ENCODE measurements at places on chromosomes 7 and 10.

- no peak for DNase-seq
Observed at GRCh38 chr7:100400041-100400440, 26.8 kb downstream of the PILRA start.

GRCh38 chr10:35700487-35700882, 58.4 kb upstream of the FZD8 start:
- no peak for DNase-seq

DNA sequence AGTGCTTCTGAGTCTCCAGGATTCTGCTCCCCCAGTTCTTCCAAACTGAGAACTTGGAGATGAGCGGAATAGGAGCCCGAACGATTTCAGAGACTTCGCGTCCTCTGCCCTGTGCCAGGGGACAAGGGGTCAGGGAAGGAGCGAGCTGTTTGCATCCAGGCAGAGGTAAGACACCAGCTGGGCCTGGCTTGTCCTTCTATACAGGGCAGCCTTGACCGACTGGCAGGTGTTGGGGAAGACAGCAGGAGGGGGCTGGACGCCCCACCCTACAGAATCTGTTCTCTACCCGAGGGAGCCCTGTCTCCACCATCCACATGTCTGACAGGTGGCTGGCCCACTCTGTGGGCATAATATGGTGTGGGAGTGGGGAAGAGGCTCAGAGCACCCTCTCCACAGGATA, 7.1 kb downstream of the SPOCK2 start:
- DNase-seq, result no peak

GRCh38 chr10:110762849-110763211, 108.9 kb upstream of the PDCD4 start:
- DNase-seq, result no peak

- DNase-seq, result no peak
Observed at GRCh38 chr10:108392286-108392685, 1227.8 kb upstream of the SORCS1 start.
